CD4-positive, alpha-beta T cell treated with Interferon alpha-2 for 1 hour (primary cell): ENCODE measurements at places on chromosomes 1 and 21.
A peak's percentile ranks its signal among the peaks of the same experiment; 100 is the strongest.

DNA sequence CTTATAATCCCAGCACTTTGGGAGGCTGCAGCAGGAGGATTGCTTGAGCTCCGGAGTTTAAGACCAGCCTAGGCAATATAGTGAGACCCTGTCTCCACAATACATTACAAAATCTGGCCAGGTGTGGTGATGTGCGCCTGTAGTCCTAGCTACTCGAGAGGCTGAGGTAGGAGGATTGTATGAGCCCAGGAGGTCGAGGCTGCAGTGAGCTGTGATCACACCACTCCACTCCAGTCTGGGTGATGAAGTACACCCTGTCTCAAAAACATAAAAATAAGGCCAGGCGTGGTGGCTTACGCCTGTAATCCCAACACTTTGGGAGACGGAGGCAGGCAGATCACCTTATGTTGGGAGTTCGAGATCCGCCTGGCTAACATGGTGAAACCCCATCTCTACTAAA is 27.7 kb downstream of the L1TD1 start:
- DNase-seq: no peak

- DNase-seq: peak; percentile 20
Observed at GRCh38 chr1:205319081-205320018, 2.2 kb downstream of the NUAK2 start.

DNA sequence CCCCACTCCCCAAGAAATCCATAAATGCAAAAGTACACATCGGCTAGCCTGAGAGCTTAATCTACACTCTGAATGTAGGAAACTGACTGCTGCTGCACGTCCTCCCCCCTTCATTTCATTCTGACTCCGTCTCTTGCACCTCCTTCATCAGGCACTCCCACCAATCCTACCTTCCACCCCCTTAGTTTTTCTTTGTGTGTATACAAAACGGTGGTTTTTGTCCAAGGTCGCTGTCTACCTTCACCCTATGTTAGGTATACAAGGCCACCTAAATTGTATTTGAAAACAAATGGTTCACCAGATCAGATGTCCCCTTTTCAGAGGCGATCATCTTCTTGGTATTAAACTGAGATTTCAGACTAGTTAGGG is 1.9 kb downstream of the WDR26 start:
- DNase-seq: peak; percentile 28

DNA sequence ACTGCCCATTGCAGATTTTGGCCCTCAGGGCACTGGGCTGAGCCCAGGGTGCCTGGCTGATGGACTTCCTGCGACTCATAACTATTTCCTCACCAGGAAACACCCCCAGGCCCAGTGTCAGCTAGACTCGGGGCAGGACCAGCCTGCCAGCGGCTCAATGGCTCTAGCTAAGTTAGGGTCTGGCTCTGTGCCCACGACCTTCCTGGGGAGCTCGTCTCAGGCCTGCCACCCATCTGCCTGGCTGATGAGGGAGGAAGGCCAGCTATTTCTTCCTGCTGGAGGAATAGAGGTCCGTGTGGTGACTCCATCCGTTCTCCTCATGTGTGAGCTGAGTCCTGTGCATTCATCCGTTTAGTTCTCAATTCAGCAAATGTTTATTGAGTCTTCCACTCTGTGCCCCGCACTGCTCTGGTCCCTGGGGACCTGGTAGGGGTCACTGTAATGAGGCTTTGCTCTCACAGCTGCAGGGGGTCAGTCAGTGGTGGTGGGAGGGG is 44.5 kb downstream of the KIRREL1 start:
- no peak for DNase-seq

GRCh38 chr1:156970017-156970416 is 49.6 kb downstream of the LRRC71 start:
- peak; percentile 30 for DNase-seq

- DNase-seq: no peak
Observed at GRCh38 chr21:46130831-46131587, 24.4 kb downstream of the FTCD start.

DNA sequence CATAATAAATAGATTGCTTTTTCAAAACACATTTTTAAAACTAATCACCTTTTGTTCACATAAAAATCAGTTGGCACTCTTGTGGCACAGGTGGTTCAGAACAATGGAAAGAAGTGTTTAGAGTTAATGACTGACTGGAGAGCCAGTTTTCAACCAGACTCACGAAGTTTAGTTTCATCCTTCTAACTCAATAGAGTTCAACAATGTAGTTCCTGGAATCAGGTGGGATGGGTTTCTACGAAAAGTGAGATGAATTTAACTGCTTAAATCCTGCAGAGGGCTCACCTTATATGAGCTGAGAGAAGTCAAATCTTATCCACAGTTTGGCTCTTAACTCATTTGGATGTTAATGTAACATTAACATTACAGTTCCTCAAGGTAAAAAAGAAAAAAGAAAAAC is 116.5 kb downstream of the SMYD2 start:
- no peak for DNase-seq

GRCh38 chr1:182702826-182703524 is 18.6 kb upstream of the RGS8 start:
- no peak for DNase-seq

DNA sequence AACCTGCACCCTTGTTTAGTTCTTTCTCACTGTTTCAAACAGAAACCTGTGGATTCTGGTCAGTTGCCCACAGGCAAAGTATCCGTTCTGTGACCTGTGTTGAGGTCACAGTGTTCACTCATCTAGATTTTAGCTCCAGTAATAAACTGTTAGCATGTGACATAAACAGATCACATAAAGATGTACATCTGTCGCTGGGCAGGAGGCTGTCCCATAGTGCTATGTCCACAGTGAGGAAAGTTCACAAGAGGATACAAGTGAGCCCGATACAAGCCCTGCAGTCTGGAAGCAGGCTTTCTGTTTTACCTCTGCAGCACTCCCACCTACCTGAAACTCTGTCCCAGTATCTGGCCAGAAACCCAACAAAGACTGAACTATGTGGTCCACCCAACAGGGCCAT is 28.4 kb downstream of the LMX1A start:
- DNase-seq: no peak
